SJSA1 (cell line): ENCODE measurements at places on chromosomes 1 and 21. TPM values are rescaled to one million over a fixed set of nuclear protein-coding genes. Genes with fewer than 3 reads are reported as not detected.

The PLA2G2A gene
- not detected in 2 replicates for total RNA-seq

- H3K27me3 ChIP-seq, result no peaks in the 10 kb centered on the region
- no peaks in the 10 kb centered on the region for H3K36me3 ChIP-seq
Observed at GRCh38 chr1:187771396-187771795, 942.6 kb downstream of the PLA2G4A start.

The VASH2 gene
- 1.0 and 2.7 TPM in 2 replicates for total RNA-seq

The PGLYRP4 gene
- total RNA-seq, result not detected in 2 replicates

DNA sequence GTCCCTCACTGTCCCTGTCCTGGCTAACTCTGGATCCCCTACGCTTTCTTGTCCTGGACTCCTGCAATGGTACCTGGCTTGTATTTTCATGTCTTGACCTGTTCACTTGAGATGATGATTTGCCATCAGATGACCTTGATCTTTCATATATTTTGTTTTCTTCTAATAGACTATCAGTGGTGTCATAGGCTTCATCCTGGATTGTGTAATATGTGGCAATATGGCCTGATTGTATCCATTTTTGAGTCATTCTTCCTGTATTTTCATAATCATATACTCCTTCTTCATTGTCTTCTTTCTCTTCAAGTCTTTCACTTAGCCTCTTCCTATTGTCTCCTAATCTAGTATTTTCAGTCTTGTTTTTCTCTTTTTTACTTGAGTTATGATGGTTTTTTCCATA, 11.1 kb downstream of the FLG start:
- H3K4me1 ChIP-seq, result no peaks in the 10 kb centered on the region
- no peaks in the 10 kb centered on the region for H3K27me3 ChIP-seq
- H3K4me3 ChIP-seq, result no peak overlapping the region
- no peak for DNase-seq
- no peak overlapping the region for H3K27ac ChIP-seq

The DYRK1A gene
- total RNA-seq, result 39.3 and 51.3 TPM in 2 replicates

DNA sequence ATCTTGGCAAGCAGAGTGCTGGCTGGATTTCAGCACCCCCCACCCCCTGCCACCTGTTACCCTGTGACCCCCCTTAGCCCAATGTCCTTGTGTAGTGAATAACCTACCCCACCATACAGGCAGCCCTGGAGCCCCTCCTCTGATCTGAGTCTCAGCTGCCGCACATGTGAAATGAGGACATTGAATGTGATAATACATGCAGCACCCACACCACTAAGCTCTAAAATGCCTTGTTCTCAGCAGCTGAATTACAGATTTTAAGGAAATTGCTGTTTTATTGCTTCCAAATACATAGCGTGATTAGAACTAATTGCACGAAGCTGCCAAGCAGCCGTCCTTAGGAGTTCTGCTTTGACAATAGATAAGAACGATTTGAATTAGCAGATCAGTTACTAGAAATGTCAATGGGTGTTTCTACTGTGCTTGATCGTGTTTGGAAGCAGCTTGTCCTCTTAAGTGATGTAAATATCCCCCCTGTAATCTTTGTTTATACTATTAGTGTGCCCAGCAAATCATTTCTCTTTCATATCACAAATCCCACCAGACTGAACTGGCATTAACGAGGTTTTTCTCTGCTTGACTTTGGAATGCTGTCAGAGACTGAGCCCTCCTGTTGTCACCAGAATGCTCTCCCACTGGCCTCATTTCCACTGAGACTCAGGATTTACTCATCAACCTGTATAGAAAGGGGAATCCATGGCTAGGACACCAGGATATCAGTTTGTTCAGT, 4.9 kb downstream of the SLAMF8 start:
- H3K4me3 ChIP-seq, result no peak overlapping the region
- no peak overlapping the region for H3K27ac ChIP-seq
- H3K27me3 ChIP-seq, result no peaks in the 10 kb centered on the region
- no peak for DNase-seq
- H3K4me1 ChIP-seq, result no peaks in the 10 kb centered on the region

The RBM8A gene
- 285 and 828 TPM in 2 replicates for total RNA-seq
